ENCODE measurements at places on chromosomes 6 and 20.

DNA sequence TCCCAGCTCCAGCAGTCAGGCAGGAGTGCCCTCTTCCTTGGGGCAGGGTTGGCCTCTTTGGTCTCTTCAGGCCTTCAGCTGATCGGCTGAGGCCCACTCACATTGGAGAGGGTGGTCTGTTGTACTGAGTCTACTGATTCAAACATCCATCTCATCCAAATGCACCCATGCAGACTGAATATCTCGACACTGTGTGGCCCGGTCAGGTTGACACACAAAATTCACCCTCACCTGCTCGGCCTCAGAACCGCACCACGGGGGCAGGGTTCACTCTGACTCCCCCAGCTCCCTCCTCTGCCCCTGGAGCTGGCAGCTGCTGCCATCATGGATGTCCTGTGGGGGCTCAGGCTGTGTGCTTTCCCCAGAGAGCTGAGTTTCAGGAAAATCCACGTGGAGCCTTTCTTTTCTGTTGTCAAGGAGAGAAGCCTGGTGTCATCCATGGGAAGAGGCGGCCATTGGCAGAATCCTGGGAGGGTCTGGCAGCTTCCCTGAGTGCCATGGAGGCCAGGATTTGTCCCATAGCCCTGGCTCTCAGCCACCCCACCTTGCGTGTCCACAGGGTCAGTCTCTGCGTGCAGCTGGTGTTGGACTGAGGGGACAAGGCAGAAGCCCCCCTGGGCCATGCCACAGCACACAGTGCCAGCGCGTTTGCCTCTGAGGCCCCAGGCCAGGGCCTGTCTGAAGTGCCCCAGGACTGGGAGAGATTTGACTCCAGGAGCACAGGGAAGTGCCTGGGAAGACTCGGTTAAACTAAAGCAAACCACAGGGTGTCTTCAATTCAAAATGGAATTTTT is 114.1 kb downstream of the ERMARD start:
- no peak for DNase-seq

DNA sequence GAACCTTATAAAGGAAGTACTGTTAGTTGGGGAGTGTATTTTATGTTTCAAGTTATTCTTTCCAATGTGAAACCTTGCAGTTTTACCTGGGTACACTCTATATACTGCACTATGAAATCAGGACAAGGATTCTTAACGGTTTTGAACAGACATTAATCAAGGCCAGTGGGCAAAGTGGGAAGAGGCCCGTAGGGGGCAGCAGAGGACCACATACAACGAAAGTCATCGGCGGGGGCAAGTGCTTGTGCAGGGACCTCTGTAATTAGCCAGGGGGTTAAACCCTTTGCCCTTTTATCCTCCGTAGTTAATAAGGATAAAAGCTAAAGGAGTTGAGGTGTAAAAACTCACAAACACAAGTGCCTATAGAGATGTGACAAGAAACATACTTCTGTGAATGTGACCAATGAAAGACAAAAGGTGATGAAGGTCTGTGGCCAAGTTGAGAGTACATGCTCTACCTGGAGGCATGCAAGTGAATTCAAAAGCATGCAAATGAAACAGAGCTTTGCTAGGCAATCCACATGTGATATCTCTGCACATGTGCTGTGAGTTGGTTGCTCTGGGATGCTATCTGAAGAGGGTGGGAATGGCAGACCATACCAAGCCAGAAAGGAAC is 392.7 kb upstream of the MAN1A1 start:
- peak; percentile 17 for DNase-seq

DNA sequence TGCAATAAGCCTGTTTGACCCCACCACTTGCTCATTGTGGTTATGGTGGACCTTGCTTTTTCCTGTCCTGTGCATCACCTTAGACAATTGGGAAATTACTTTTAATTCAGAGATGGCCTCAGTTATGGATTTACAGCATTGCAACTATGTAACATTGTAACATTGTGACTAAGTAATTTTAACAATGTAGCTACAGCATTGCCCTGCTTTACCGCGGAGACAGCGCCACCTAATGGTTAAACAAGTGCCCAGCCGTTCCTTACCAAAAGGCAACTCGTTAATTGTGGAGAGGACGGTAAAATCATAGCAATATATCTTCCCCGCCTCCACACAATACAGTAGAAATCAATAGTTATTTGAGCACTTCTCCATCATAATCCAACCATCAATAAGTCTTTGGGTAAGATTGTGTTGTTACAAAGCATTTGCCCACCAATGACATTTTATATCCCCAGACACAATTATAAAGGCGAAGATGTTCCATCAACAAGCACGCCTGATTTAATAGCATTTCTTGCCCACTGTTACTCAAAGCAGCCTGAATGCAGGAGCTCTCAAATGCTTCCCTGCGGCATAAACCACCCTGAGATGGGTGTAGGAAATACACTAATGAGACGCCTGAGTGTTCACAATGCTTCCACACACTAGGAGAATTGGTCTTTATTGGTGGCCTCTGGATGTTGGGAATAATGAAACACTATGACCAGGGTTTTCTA is 93.7 kb downstream of the PROKR2 start:
- peak; percentile 49 for DNase-seq

DNA sequence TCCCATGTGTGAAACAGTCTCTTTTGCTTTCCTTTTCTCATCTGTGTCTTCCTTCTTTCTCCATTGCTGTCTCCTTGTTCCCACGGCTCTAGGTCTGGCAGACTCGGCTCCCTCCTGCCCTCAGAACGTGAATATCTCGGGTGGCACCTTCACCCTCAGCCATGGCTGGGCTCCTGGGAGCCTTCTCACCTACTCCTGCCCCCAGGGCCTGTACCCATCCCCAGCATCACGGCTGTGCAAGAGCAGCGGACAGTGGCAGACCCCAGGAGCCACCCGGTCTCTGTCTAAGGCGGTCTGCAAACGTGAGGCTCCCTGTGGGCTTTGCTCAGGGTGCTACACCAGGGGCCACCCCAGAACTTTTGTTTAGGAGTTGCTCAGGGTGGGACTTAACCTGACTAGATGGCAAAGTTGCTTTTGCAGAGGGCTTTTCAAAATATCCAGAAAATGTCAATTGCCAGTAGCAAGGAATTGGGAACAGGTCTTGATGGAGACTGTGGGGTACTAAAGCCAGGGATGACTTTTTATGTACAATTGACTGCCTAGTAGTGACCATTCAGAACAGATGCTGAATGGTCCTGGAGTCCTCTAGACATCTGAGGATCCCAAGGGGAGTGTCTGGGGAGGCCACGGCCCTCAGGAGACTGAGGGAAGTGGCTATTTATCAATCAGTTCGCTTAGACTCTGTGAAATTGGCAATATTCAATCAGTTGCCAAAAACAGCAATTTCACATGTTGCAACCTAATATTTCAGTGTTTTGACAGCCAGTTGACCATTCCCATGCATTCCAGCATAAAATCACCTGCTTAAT is 550 bp downstream of the C2 start:
- no peak for DNase-seq

DNA sequence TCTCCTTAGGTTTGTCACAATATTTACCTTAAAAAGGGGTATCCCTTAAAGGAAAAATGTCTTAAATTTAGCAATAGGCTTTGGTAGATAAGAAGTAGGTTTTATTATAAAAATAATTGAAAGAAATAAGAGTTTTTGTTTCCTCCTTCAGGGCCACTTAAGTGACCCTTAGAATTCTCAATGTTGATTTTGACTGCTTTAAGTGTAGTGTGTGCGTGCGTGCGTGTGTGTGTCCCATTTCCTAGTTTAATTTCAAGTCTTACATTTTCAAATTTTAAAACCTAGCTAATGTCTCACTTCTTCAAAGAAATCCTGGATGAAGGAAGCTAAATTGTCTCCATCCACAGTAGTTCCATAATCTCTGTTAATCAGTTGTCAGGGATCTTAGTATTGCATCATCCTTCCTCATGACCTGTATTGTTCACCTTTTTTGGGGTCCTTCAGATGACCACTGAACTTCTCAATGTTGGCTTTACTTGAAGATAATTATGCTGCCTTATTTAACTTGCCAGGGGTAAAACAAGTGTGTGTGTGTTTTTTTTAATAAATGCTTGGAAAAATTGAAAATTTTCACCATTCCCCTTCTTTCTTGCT is 50.7 kb upstream of the TFB1M start:
- DNase-seq, result no peak

DNA sequence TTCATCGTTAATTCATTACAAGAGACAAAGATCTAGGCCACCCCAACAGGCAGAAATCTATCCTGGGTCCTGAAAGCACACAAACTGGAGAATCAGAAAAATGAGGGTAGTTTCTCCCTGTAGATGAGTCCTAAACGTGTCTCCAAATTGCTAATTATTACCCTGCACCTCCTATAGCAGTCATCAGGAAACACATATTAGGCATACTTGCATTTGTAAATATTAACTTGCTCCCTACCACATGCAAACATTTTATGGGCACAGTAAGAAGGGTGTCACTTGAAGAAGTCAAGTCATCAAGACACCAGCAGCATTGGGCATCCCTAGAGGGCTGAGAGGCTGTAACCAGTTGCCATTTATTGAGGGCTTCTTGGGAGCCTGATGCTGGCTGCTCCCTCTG is 17.9 kb upstream of the SIRPB1 start:
- DNase-seq, result no peak
